ENCODE measurements at places on chromosomes 6 and 20. TPM values are rescaled to one million over a fixed set of nuclear protein-coding genes. Genes with fewer than 3 reads are reported as not detected.

- DNase-seq, result no peak
Measured at GRCh38 chr20:41482647-41483552, 116.3 kb upstream of the EMILIN3 start.

- no peak for DNase-seq
Measured at GRCh38 chr20:10790013-10790412, 116.2 kb upstream of the JAG1 start.

GRCh38 chr20:1934156-1934555 lies 38.9 kb downstream of the SIRPA start:
- no peak for DNase-seq

DNA sequence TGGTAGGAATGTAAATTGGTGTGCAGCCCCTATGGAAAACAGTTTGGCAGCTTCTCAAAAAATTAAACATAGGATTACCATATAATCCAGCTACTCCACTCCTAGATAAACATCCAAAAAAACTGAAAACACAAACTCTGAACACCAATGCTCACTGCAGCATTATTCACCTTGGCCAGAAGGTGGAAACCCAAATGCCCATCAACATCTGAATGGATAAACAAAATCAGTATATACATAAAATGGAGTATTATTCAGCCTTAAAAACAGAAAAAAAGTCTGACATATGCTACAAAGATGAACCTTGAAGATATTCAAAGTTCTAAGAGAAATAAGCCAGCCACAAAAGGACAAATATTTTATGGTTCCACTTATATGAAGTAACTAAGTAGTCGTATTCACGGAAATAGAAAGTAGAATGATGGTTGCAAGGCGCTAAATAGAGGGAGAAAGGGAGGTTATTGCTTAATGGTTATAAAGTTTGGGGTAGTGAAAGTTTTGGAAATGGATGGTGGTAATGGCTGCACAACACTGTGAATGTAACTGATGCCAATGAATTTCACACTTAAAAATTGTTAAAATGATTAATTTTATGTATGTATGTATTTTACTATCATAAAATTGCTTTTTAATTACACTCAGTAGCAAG lies 4.0 kb downstream of the PHF10 start:
- DNase-seq, result no peak

The SLC12A5 gene
- 1.9 TPM for total RNA-seq

GRCh38 chr6:9948678-9949077 lies 466.2 kb downstream of the TFAP2A start:
- DNase-seq, result no peak

Data from chondrocyte (in vitro differentiated cells).